ENCODE measurements at places on chromosomes 13 and 19.

DNA sequence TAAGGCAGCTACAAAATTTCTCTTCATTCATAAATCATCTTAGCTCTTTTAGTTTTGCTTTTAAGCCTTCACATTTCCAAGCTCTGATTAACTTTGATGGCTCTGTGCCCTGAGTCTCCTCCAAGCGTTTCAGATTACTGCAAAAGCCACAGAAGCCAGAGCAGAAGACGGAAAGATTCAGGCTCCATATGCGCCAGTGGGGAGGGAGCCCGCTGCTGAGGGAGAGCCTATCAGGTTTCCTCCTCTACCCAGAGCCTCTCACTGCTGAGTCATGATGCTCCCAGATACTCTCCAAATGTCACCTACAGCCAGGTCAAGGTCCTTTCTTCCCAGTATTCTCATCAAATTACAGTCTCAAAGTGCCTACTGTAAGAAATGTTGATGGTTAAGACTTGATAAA is 193.6 kb downstream of the RAP2A start:
- DNase-seq, result peak; percentile 72

GRCh38 chr19:55544776-55545439 is 435 bp downstream of the SBK3 start:
- no peak for DNase-seq

- no peak for DNase-seq
Observed at GRCh38 chr19:38667661-38668171, 20.3 kb downstream of the ACTN4 start.

GRCh38 chr13:113531041-113531873 is 40.7 kb upstream of the DCUN1D2 start:
- no peak for DNase-seq

DNA sequence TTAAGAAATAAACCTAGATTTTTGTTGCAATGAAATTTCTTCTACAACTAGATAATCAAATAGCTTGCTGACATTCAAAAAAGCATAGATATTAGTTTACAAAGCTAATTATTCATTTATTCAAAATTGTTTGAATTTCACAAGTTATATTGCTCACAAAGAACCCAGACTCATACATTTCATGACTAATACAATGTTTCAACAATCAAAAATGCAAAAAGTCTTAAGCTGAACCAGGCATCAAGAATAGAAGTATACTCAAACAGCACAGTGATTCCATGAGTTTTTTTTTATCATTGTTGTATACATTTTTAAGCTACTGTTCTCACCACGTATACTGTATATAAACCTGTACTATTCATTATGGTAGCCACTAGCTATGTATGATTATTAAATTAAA is 51.0 kb downstream of the DIAPH3 start:
- no peak for DNase-seq

DNA sequence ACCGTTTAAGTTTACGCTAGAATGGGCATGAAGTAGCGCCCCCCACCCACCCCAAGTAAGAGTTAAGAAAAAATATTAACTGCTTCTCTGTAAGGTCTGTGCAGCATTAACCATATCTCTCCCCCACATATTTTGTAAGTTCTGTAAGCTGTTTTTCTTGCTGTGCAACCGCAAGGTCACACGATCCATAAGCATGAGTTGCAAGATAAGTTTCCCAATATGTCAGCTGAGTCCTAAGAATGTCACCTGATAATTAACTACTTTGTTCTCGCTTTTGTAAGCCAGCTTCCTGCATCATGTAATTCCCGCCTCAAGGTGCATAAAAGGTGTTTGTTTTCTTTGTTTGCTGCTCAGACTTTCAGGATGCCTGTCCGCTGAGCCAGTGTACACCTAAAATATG is 187.0 kb downstream of the MYO16 start:
- DNase-seq, result no peak

- DNase-seq, result no peak
Observed at GRCh38 chr13:53237696-53238095, 209.1 kb downstream of the OLFM4 start.

- DNase-seq, result no peak
Observed at GRCh38 chr19:55581145-55581822, 636 bp upstream of the ZNF579 start.

DNA sequence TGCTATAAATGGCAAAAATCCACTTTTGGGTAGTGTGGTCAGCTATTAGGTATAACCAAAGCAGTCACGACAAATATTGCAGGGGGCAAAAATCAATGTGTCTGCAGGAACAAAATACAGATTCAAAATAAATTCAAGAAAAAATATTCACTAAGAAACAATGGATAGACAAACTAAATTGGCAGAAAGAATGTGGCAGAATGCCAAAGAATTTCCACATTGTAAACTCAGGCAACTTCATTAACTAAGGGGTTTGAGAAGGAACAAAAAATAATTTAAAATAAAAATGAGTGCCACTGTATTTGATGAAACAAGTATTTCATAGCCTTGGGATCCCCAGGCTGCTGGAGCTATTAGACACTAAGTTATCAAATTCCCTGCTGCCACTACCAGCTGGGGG is 193.1 kb downstream of the VWA8 start:
- DNase-seq, result no peak

GRCh38 chr13:99959540-99960230 is 11.9 kb downstream of the ZIC5 start:
- DNase-seq, result no peak

DNA sequence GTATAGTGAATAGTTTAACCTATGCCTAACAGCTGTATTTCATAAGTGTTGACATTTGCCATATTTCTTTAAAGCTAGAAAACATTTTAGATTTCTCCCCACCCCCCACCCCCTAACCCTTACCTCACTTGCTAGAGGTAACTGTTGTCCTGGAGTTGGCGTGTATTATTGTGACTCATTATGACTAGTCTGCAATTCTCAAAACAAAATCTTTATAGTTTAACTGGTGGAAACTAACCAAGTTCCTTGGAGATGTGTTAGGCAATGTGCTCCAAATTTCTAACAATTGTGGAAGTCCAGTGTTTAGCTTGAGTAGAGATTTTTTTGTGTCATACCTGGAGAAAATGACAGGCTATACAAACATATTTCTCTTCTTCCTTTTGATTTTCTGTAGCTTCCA is 38.0 kb downstream of the KCTD4 start:
- DNase-seq, result peak; percentile 77

- DNase-seq, result no peak
Observed at GRCh38 chr13:53188120-53188519, 159.5 kb downstream of the OLFM4 start.

DNA sequence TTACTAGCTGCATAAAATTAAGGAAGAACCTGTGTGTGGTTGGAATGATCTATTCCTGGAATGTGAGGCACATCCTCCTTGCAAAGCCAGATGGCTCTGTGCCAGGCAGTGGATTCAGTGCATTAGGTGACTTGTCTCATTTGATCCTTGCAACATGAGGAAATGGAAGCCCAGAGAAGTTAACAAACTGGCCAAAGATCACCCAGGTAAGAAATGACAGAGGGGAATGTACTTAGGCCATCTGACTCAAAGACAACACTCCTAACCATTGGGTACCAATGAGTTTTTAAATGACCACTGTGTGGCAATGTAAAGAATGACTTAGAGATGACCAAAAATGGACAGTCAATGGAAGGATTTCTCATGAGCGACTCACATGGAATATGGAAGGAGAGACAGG is 114.2 kb upstream of the RXFP2 start:
- DNase-seq, result no peak

GRCh38 chr13:111387945-111388600 is 67.6 kb downstream of the TEX29 start:
- no peak for DNase-seq

GRCh38 chr13:110273254-110273653 is 33.7 kb downstream of the COL4A1 start:
- no peak for DNase-seq

- no peak for DNase-seq
Observed at GRCh38 chr13:36344886-36345437, 1.2 kb downstream of the SPART start.

GRCh38 chr19:42540071-42540553 is 11.8 kb upstream of the CEACAM1 start:
- no peak for DNase-seq

DNA sequence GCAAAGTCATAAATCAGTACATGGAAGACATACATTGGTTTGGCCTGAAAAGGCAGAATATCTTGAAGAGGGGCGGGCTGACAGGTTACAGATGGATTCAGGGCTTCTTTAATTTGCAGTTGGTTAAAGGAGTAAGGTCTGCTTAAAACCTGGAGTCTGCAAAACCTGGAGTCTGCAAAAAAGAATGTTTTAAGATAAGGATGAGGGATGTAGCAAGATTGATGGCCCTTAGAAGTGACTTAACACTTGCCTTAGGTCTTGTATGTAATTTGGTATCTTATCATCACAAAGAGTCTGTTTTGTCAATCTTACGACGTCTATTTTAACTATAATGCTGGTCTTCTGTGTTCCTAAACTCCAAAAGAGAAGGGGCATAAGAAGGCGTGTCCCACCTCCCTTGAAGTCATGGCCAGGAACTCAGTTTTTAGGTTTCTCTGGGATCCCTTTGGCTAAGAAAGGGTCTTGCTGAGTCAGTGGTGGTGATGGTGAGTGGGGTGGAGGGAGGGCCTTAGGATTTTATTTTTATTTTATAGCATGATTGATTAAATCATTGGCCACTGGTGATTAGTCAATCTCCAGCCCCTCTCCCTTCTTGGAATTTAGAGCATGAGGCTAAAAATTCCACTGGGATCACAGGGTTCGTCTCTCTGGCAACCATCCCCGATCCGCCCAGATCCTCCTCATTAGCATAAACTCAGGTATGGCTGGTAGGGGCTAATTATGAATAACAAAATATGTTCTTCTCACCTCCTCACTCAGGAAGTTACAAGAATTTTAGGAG is 10.1 kb upstream of the HAS1 start:
- DNase-seq, result no peak

GRCh38 chr19:2361246-2362045 is 1.4 kb downstream of the TMPRSS9 start:
- no peak for DNase-seq

GRCh38 chr19:54391589-54392061 is 23.6 kb upstream of the TTYH1 start:
- no peak for DNase-seq

- DNase-seq, result peak; percentile 15
Observed at GRCh38 chr13:109700176-109700575, 86.2 kb downstream of the IRS2 start.

- no peak for DNase-seq
Observed at GRCh38 chr19:51292971-51293370, 18.5 kb upstream of the IGLON5 start.

- no peak for DNase-seq
Observed at GRCh38 chr19:1437609-1438008, 587 bp upstream of the RPS15 start.

GRCh38 chr19:1256646-1257474 is 8.5 kb downstream of the MIDN start:
- no peak for DNase-seq

DNA sequence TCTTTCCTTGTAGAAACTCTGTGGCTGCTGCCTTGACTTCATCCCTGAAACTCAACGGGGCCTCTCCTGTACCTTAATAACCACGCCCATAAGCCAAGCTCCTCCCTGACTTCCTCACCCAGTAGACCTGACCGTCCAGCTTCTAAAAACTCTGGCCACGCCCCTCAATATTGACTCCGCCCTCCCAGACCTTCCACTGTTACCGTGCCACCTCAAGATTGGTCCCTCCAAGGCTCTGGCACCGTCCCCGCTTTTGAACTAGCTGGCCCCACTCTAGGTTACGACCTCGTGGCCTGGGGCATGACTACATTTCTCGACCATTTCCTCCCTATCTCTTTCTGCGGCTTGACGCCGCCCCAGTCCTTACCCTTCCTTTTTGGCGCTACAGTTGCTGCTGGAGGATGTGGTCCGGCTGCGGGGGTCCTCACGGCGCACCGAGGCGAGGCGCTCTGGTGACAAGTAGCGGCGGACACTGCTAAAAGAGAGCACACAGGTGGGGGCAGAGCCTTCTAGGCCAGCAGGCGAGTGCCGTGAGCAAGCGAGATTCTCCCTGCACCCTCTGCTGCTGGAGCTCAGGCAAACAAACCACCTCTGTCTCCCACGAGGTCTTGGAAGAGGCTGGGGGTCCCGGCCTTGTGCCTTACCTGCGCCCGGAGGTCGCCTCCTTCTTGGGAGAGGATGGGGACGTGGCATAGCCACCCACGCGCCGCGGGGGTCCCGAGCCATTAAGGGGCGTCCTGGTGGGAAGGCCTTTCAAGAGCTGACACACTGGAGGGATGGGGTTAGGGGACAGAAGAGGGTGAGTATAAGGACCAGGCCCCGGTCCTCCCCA is 2.3 kb upstream of the EML2 start:
- peak; percentile 30 for DNase-seq

GRCh38 chr13:39399102-39399501 is 203.9 kb downstream of the LHFPL6 start:
- no peak for DNase-seq

- DNase-seq, result peak; percentile 61
Observed at GRCh38 chr19:57269515-57270250, 10.6 kb upstream of the ZNF460 start.

DNA sequence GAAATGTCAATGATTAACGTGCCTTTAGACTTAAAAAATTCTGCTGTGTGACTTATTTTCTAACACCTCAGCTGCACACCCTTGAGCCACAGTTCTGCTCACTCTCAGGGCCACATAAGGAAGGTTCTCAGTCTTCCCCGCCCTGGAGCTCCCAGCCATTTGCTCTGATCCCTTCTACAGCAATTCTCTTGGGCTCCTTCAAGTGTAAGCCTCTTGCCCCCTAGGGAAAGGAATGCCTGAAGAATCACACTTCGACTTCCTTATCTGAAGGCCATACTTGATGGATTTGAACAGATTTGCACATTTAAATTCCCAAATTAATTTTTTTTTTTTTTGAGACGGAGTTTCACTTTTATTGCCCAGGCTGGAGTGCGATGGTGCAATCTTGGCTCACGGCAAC is 44.2 kb downstream of the RASA3 start:
- DNase-seq, result no peak

DNA sequence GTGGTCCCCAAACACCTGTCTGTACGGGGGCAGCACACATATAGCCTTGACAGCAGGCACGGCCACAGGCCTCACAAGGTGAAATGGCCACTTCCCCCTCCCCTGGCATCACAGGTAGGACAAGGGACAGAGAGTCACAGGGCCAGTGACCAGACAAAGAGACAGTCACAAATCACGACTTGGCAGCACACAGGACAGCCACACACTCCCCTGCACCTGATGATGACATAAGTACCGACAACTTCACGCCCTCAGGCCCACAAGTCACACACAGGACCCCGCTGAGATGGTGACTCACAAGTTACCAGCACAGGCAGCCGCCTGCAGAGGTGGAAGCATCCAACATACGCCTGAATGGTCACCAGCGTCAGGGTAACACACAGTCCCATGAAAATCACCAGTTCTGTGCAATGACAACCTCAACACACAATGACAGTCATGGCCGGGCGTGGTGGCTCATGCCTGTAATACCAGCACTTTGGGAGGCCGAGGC is 16.5 kb downstream of the TYK2 start:
- DNase-seq, result no peak

- no peak for DNase-seq
Observed at GRCh38 chr13:114235697-114236096, 1.0 kb downstream of the CDC16 start.

All from GM04504 (cell line).